CD4-positive, alpha-beta T cell treated with Interleukin-10 for 1 hour (primary cell): ENCODE measurements at places on chromosomes 2 and 18.
A peak's percentile ranks its signal among the peaks of the same experiment; 100 is the strongest.

DNA sequence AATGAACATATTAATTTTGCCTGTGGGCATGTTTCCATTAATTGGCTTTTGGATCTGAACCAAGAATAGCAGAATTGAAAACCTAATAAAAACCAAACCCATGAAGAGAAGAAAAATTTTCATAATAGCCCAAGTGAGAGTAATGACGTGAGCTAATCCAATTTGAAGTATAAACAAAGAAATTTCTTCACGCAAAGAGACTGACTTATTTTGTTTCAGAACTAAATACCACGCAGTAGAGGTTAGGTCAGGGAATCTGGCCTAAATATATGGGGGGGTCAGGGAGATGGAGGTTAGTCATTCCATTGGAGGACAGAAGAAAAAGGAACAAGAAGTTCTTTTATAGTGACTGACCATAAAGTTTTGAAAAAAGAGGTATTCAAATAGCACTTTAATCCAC, 94.1 kb upstream of the CYP1B1 start:
- DNase-seq, result no peak

GRCh38 chr18:51072586-51073313, 42.7 kb downstream of the SMAD4 start:
- DNase-seq, result no peak

- no peak for DNase-seq
Measured at GRCh38 chr2:127456960-127457359, 38.7 kb downstream of the PROC start.

GRCh38 chr2:30311711-30312110, 80.4 kb downstream of the LBH start:
- no peak for DNase-seq

DNA sequence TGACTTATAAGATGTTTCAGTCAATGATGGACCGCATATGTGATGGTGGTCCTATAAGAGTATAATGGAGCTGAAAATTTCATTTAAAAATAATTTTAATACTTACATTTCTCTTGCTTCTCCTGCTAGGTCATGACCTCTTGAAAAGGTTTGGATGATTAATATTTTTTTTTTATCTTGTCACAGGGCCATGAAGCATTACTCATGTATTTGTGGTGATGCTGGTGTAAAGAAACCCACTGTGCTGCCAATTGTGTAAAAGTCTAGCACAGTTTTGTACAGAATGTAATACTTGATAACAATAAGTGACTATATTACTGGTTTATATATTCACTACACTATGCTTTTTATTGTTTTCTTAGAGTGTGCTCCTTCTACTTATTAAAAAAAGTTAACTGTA, 124.2 kb upstream of the CELF4 start:
- DNase-seq, result no peak

DNA sequence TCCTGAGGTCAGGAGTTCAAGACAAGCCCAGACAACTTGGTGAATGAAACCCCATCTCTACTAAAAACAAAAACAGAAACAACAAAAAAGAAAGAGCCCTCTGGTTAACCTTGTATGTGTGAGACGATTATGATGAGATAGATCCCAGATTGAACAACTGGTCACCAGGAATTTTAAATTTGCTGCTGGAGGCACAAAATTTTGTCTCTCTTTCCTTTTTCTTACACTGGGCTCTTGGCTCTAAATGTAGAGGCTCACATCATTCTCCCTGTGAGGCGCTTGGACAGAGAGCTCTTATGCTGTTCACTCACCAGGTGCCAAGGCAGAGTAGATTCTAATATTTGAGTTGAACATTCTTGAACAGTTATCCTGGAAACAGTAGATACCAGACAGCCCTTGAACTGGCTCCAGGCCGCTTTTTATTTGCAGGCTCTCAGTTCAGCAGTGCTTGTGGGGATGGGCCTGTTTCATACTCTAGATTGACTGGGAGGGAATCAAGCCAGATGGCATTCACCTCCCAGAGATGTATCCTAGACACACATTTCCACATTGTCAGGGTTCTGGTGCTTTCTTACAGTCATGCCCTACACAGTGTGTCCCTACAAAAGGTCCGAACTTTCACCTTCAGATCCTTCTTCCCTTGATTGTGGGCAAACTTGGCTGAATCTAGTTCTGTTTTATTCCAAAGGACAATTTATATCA, 1159.6 kb downstream of the RPIA start:
- DNase-seq, result no peak

DNA sequence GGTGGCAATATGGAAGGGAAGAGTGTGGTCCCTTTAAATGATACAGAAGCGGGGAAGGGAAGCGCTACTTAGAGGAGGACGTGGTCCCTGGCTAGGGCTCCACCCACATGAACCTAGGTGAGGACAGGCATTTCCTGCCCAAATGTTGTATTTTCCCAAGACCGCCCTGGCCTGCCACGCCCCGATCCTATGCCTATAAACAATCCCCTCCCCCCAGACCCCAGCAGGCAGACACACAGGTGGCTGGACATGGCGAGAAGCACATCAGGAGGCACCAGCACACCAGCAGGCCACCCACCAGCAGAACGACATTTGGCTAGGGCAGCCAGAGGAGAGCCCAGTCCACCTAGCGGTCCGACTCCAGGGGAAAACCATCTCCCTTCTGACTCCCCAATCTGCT, 47.2 kb downstream of the METTL8 start:
- DNase-seq, result no peak

DNA sequence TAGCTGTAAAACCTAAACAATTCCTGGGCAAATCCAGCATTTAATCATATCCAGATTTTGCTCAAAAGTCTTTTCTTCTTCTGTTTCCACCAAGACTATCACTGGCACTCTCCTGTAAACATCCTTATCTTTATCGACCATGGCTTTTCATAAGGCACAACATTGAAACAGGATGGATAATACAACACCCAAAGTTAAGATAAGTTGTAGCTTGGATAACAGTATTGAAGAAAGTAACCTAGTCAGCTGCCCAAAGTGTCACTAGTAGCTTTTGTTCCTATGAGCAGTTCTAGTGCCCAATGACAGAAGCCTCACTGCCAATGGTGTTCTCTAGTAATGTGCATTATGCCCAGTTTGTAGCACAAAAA, 22.3 kb downstream of the CCBE1 start:
- DNase-seq, result no peak

DNA sequence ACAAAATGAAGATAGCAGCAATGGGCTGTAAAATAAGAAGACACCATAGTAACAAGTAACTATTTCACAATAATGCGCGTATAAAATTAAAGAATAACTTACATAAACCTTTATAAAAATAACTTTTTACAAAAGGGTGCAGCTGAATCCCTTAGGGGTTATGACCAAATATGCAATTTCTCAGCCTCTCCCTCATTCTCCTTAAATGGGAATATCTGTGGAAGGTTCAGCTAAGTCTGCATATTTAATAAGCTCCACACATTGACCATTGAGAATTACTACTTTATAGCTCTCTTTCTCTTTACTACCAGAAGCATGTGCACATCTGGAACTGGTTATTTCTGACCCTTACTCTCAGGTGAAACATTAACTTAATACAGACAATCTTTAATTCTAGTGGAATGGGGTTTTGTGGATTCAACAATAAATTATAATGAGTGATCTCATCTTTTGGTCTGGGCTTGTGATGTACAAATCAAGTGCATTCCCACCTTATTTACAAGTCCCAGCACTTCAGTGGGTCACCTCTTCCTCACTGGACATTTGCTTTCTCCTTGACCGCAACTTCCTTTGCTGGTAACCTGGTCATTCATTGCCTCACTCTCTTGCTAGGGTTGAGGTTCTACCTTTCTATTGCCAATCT, 15.7 kb downstream of the ARHGAP15 start:
- no peak for DNase-seq

DNA sequence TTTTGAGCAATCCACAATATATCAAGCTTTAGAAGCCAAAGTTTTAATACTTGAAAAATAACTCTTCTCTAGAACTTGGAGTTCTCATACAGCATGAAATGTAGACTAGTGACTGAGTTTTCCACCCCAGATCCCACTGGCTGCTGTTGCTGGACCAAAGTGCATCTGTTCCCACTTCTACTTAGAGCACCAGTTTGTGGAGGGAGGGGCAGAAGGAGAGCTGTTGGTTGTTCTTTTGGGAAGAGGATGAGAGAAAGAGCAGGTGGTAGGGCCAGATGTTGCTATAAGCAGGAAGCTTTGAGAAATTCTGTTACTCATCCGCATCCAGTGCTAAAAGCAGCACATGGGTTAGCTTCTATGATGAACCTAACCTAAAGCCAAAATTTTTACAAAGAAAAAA, 59.0 kb downstream of the MBD2 start:
- DNase-seq, result no peak

DNA sequence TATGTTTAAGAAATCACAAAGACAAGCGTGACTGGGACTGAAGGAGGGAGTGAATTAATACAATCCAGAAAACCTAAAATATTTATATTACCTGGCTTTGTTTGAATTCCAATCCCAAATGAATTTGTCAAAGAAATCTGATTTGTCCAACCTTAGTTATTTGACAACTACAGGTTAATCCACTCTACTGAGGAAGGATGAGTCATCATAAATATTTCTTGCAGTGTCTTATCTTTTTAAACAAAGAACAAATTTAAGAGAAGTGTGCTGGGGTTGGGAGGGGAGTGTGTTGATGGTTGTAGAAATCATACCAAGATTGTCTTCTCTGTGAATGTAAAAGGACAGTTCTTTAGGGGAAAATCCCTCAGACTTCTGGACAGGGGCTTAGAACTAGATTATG, 1106.3 kb upstream of the SLC39A10 start:
- DNase-seq, result no peak

DNA sequence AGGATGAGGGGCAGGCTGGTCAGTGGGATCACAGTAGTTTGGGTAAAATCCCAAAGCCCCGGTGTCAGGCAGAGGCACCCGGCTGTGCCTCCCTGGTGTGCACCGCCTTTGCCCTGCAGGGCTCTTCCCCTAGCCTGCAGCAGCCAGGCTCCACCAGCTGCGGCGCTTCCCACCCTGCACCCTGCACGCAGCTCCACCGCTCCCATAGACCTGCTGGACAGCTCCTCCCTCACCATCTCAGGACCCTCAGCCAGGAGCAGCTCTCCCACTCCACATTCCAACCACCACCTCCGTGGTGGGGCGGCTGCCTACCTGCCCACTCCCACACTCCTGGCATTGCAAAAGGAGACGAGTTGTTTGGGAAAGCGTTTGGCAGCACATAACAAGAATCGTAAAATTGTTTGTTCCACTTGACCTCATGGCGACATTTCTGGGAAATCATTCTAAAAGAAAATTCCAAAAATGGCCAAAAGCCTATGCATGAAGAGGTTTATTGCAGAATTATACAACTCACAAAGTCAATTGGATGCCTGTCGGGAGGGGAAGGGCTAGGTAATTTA, 287.4 kb upstream of the HDAC4 start:
- DNase-seq, result no peak

GRCh38 chr2:191304939-191305875, 60.0 kb downstream of the MYO1B start:
- DNase-seq, result no peak

DNA sequence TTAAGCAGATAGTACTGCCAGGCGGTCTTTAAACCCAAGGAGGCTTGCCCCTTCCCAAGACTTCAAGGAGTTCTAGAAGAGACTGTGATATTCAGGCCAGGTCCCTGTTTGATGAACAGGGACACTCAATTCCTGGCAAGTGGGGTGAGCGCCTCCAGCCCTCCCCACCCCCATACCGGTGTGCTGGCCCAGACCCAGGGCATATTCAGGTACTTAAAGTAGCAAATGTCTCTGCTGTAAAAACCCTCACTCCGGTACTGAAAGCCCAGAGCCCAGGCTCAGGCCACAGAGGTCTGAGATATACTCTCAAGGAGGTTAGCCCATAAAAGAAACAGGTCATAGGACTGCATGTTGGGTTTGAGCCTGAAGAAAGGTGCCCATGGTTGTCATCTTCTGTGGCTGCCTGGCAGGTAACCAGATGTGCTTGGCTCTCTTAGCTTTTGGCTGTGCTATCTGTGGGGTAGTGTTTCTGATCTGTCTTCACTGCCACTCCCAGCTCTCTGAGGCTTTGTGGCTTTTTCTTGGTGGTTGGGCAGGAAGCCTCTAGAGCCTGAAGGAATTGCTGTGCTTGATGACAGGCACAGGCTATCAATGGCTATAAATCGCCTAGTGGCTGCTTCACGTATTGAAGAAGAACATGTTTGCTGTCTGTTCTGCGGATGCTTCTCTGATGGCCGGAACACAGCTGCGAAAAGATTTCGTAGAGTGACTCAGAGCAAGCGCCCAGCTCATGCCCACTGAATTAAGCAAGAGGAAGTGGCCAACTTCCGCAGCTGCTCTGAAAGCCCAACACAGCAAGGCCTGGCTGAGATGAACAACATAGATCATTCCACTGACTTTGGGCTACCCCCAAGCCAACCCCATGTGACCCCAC, 63.3 kb upstream of the ALPP start:
- DNase-seq, result peak; percentile 84

DNA sequence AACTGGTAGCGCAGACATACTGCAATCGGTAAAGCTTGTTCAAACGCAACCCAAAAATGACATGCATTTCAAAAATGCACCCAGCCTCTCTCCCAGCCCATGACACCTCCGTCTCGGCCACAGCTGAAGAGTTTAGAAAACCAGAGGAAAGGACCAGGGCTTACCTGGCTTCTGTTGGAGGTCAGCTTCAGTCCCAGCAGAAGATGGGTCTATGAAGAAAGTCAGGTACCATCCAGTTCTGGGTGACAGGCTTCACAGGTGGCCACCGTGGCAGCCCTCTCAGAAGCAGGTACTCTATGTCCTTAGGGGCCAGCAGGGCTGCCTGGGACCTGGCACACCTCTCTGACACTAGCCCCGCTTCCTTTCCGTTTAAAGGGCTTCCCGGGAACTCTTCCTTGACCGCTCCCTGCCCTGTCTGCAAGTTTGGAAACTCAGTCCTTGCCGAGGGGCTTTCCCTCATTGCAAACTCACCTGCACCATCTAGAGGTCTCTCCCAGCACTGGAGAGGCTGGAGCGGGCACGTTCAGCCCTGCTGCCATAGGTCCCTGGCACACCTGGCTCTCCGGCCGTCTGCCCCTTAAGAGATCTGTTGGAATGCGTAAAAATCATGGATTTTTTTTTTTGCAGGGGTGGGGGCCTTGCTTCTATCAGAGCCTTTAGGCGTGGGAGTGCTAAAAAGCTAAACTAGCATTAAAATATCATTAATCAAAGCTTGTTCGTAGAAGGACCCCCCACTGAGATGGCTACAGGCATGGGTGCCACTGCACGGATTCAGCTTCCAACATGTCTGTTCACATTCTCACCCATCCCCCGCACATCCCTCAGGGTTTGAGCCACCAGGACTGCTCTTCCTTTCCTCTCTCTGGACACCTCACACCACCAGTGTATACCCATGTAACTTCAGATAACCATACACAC, at the start of gene EDAR:
Gene EDAR, minus strand, starts transcription at position 425 of the 918 bp plus-strand sequence. CDS start 58,206 bp downstream, outside the sequence.
- peak; percentile 53 for DNase-seq

GRCh38 chr2:173715441-173715840, 249.7 kb downstream of the SP3 start:
- no peak for DNase-seq

DNA sequence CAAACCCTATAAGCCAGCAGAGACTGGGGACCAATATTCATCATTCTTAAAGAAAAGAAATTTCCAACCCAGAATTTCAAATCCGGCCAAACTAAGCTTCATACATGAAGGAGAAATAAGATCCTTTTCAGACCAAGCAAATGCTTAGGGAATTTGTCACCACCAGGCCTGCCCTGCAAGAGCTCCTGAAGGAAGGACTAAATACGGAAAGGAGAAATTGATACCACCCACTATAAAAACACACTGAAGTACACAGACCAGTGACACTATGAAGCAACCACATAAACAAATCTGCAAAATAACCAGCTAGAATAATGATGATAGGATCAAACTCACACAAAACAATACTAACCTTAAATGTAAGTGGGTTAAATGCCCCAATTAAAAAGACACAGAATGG, 22.4 kb downstream of the NPHP1 start:
- DNase-seq, result no peak
